ENCODE measurements at places on chromosomes 16 and 17.

DNA sequence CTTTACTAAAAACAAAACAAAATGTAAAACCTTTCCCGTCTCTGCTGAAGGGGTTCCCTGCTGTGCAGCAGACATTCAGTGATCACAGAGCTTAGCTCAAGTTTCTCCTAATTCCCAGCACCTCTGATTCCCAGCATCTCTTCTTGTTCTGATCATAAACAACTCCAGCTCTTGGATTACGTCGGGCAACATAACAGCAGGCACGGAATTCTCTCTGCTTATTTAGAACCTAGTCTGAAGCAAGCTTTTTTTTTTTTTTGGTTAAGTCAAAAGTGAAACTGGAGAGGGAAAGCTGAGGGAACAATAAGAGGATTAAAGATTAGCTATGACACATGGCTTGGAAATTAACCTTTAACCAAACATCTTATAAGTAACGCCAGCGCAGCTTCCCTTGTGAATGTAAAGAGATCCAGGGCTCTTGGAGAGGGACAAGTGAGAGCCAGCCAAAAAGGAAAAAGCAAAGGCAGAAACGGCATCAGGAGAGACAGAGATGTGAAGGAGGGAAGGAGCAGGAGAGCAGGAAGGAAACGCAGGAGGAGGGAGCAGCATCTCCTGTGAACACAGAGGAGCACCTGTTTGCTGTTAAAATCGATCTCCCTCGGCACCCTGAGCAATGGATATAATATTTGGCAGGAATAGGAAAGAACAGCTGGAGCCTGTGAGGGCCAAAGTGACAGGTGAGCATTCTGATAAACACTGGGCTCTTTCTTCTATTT is at the start of gene BCO1:
Gene BCO1 (plus strand): TSS at position 394 of the 716 bp plus-strand sequence. CDS start 220 bp downstream, at position 614.
- H3K27me3 ChIP-seq = no peaks in the 10 kb centered on the region
- DNase-seq = no peak
- peak within 1 kb of the TSS; percentile 62 for H3K27ac ChIP-seq
- H3K4me3 ChIP-seq = peak within 1 kb of the TSS; percentile 30
- no peaks in the 10 kb centered on the region for H3K36me3 ChIP-seq

- H3K27ac ChIP-seq = peak overlapping the region; percentile 5
- no peaks in the 10 kb centered on the region for H3K27me3 ChIP-seq
- no peaks in the 10 kb centered on the region for H3K36me3 ChIP-seq
- no peak overlapping the region for H3K4me3 ChIP-seq
- H3K4me1 ChIP-seq = peaks cover 13% of the 10 kb centered on the region
- DNase-seq = no peak
Observed at GRCh38 chr17:47864791-47865216, 13.8 kb upstream of the SP6 start.

GRCh38 chr17:29597361-29598172 is 4.6 kb downstream of the ANKRD13B start:
- no peaks in the 10 kb centered on the region for H3K27me3 ChIP-seq
- no peak overlapping the region for H3K4me3 ChIP-seq
- no peak overlapping the region for H3K27ac ChIP-seq
- peaks cover 10% of the 10 kb centered on the region for H3K4me1 ChIP-seq

DNA sequence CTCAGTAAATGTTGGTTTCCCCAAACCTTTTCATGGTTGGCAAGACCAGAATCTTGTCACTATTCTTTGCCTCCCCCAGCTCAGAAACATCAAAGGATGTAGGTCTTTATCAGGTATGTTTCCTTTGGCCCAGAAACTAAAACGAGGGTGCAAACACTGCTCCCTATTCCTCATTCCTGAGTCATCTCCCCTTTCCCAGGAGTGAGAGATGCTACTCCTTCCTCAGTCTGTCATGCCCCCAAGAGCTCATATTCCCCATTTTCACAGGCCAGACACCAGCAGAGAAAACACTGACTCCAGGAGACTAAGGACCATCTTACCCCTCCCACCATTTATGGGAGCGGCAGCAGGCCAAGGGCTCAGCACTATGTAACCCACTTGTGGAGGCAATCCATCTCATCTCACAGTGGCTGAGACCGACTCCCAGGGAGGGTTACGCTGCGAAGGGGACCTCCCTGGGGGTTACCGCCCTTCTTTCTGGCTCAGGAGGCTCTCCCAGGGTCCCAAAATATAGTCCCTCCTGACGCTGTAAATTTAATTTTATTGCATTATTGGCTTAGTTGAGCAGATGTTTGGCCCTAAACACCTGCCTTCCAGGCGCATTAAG is 1.5 kb downstream of the GEMIN4 start:
- no peak overlapping the region for H3K27ac ChIP-seq
- H3K4me1 ChIP-seq = peaks cover 13% of the 10 kb centered on the region
- peak overlapping the region; percentile 93 for H3K4me3 ChIP-seq
- DNase-seq = no peak
- H3K27me3 ChIP-seq = no peaks in the 10 kb centered on the region
- peaks cover 29% of the 10 kb centered on the region for H3K36me3 ChIP-seq

- H3K27me3 ChIP-seq = no peaks in the 10 kb centered on the region
- peaks cover 21% of the 10 kb centered on the region for H3K4me1 ChIP-seq
- no peaks in the 10 kb centered on the region for H3K36me3 ChIP-seq
- H3K4me3 ChIP-seq = no peak overlapping the region
- peak overlapping the region; percentile 62 for H3K27ac ChIP-seq
Observed at GRCh38 chr16:10982465-10983150, 38.2 kb downstream of the CLEC16A start.

GRCh38 chr17:354651-355556 is 2.3 kb upstream of the RPH3AL start:
- H3K27ac ChIP-seq = no peak overlapping the region
- DNase-seq = no peak
- H3K4me1 ChIP-seq = peaks cover 34% of the 10 kb centered on the region
- H3K4me3 ChIP-seq = no peak overlapping the region
- H3K36me3 ChIP-seq = no peaks in the 10 kb centered on the region
- no peaks in the 10 kb centered on the region for H3K27me3 ChIP-seq

DNA sequence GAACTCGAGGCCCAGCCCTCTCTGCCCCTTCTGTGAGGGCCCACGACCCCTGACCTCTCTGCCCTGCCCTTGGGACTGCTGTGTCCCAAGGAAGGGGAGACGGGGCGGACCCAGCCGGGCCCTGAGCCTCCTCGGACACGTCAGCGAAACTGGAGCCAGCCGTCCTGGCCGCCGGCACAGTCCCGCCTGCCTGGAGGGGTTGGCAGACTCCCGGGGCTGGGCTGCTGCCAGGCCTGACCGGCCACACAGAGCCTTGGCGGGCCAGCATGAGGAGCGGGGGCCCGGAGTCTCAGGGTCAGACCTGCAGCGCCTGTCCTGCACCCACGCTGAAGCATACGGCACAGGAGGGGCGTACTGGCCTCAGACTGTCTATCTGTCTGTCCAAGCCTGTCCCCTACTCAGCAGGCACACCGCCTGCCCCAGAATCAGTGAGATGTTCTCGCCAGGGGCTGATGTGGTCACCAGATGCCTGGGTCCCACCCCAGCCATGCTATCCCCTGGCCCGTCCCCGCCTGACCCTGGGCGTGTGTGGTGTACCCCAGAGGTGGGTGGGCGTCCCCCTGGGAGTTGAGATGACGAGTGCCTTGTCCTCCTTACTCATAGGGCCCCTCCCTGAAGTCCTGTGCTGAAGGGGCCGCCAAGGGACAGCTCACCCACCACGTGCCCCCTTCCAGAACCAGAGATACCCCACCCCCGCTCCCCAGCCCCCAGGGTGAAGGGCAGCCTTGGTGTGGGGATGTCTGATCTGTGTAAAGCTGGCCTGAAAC is 4.7 kb downstream of the VASN start:
- no peaks in the 10 kb centered on the region for H3K36me3 ChIP-seq
- DNase-seq = no peak
- H3K27ac ChIP-seq = peak overlapping the region; percentile 85
- peaks cover 55% of the 10 kb centered on the region for H3K4me1 ChIP-seq
- H3K4me3 ChIP-seq = peak overlapping the region; percentile 89

- DNase-seq = no peak
- peaks cover 37% of the 10 kb centered on the region for H3K4me1 ChIP-seq
- H3K4me3 ChIP-seq = no peak overlapping the region
- no peak overlapping the region for H3K27ac ChIP-seq
- H3K36me3 ChIP-seq = no peaks in the 10 kb centered on the region
- peaks cover 65% of the 10 kb centered on the region for H3K27me3 ChIP-seq
Observed at GRCh38 chr17:6710317-6710716, 2.9 kb downstream of the SLC13A5 start.

GRCh38 chr17:38731526-38732294 is 1.6 kb downstream of the CISD3 start:
- H3K4me3 ChIP-seq = peak overlapping the region; percentile 83
- peaks cover 7% of the 10 kb centered on the region for H3K36me3 ChIP-seq
- H3K4me1 ChIP-seq = peaks cover 83% of the 10 kb centered on the region
- H3K27ac ChIP-seq = peak overlapping the region; percentile 93
- DNase-seq = no peak

- no peak for DNase-seq
- H3K27ac ChIP-seq = peak overlapping the region; percentile 71
- H3K4me1 ChIP-seq = peaks cover 9% of the 10 kb centered on the region
- H3K4me3 ChIP-seq = no peak overlapping the region
Observed at GRCh38 chr16:56547949-56548567, 16.8 kb upstream of the MT4 start.

Data from esophagus squamous epithelium (tissue), 5 donors.